ENCODE measurements at places on chromosomes 16 and 17. TPM values are rescaled to one million over a fixed set of nuclear protein-coding genes. Genes with fewer than 3 reads are reported as not detected.

The SLC12A3 gene
- not detected for total RNA-seq

The IL17C gene
- total RNA-seq, result not detected

The RND2 gene
- 55.5 TPM for total RNA-seq

The OR3A2 gene
- not detected for total RNA-seq

The RNF222 gene
- not detected for total RNA-seq

The GALK1 gene
- total RNA-seq, result 26.7 TPM

The ACSM3 gene
- 1.6 TPM for total RNA-seq

The KIF18B gene
- 40.2 TPM for total RNA-seq

The KLHL10 gene
- total RNA-seq, result not detected

The DNAH2 gene
- 0.40 TPM for total RNA-seq

The CRHR1 gene
- 1.8 TPM for total RNA-seq

The PRDM7 gene
- not detected for total RNA-seq

The GAS2L2 gene
- total RNA-seq, result 0.09 TPM
